ENCODE measurements at places on chromosomes 1 and 21.
A peak's percentile ranks its signal among the peaks of the same experiment; 100 is the strongest.

GRCh38 chr1:210293171-210293607 is 35.5 kb upstream of the HHAT start:
- no peak for DNase-seq

DNA sequence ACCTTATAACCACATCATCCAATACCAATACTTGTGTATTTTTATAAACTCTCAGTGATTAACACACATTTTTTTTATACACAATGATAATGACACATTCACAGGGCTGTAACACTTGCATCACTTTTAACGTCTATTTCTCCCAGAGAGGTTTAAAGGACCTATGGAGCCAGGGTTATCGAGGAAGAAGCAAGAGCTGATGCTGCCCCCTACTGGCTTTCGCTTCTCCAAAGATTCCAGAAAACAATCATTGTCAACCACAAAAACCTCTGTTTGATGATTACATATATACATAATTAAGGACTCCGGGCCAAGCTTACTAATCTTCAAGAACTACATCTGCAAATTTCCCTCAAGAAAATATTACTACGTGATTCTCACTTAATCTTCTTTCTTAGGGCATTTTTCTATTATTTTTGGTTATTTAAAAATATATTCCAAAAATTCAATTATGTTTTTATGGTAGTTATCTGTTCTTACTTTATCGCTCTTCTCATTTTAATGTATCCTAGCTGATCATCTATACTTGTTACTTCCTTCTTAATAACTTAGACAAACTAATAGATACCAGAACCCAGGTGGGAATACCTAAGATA is 214.5 kb downstream of the VAV3 start:
- DNase-seq, result peak; percentile 33

GRCh38 chr21:26469789-26470188 is 103.3 kb downstream of the CYYR1 start:
- no peak for DNase-seq

GRCh38 chr1:40064797-40065499 is 24.4 kb downstream of the CAP1 start:
- DNase-seq, result no peak

DNA sequence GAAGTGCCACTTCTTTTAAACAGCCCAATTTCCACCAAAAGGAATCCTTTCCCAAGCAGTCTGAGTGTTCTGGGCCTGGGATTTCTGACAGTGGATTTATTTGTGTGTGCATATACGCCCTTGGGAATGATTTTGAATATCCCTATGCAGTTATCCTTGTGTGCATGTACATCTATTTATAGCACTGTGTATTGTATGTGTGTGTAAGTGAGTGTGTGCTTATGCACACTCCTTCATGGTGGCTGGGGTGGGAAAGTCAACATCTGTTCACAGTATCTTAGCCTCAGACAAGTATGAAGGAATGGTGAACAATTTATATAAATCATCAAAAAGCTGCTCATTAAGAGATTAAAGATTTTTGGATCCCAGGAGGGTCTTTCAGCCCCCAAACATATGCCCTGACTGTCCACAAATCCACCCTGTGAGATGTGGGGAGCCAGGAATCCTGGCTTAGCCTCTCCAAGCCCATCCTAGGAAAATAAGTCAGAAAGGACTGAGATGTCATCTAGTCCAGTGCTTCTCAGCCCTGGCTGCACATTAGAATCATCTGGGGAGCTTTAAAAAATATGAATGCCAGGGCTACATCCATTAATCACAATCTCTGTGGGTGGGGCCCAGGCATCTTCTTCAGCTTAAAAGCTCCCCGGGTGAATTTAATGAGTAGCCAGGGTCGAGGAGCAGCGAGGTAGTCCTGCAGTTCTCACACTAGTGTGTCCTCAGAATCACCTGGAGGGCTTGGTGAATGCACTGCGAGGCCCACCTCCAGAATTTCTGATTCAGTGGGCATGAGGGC is 101.4 kb downstream of the PLXNA2 start:
- DNase-seq, result no peak

DNA sequence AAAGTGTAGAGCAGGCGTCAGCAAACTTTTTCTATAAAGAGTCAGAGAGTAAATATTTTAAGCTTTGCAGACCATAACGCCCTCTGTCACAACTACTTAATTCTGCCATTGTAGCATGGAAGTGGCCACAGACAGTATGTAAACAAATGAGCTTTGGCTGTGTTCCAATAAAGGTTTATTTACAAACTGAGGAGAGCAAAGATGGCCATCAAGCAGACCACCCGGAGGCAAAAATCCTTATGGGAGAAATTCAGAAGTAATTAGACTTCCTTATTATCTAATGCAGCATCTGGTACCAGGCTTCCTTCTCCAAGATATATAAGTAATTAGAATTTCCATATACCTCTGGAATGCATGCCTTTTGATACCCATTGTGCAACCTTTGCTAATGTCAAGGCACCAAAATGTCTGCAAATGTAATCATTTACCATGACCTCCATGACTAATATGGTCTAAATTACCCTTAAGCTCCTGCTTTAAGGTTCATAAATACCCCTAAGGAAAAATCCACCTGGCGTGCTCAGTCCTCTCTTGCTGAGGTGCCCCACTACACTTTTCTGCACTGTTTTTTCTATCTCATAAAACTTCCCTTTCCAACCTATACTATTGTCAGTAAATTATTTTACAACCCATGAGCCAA is 377.8 kb downstream of the MATN1 start:
- DNase-seq, result no peak

DNA sequence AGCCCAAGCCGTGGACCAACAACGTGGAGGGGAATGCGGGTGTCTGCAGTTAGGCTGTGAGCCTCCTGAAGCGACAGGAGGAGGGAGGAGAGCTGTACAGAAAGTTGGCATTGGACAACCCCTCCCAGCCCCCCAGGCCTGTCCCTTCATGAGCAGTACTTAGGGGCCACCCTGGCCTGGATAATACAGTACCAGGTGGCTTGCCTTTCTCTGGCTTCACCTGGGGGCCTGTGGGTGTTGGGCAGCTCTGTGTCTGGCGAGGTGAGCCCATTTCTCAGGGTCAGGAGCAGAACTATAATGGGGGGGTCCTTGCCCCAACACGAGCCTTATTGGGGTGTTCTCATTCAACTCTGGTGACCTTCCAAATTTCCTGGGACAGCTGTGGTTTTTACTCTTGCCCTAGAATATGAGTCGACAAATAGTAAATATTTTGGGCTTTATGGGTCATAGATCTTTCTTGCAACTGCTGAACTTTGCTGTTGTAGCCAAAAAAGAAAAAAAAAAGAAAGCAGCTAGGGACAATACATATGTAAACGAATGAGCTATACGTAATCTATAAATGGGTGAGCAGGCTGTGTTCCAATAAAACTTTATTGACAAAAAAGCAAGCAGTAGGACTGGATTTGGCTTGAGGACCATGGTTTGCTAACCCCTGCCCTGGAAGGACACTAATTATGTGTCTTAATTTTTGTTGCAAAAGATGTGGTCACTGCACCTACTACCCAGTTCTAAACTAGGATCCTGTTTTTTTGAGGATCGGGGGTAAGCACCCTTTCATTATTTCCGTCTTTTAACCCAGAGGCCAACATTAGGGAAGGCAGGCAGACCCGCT is 11.4 kb downstream of the COQ8A start:
- no peak for DNase-seq

GRCh38 chr1:236421022-236421421 is 26.9 kb downstream of the EDARADD start:
- no peak for DNase-seq

DNA sequence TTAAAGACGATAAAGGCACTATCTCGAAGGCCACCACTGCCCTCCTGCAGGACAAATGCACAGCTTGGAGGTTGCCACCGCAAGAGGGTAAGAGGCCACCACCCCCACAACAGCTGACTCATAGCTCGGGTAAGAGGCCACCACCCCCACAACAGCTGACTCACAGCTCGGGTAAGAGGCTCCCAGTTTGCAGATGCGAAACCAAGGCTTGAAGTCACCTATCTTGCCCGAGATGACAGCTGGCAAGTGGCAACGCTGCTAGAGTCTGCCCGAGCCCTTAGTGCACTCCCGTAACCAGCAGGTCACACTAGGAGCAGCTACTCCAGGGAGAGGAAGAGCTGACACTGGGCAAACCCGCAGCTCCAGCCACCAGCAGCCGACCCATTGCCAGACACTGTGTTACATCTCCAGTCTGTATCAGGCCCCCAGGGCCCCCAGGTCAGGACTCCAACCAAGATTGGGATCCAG is 17.1 kb upstream of the SPSB1 start:
- DNase-seq, result peak; percentile 84

GRCh38 chr1:111736548-111737215 is 2.5 kb downstream of the INKA2 start:
- peak; percentile 6 for DNase-seq

GRCh38 chr1:100736746-100737145 is 17.2 kb downstream of the VCAM1 start:
- DNase-seq, result no peak

- no peak for DNase-seq
Measured at GRCh38 chr1:36301220-36301619, 4.9 kb upstream of the SH3D21 start.

DNA sequence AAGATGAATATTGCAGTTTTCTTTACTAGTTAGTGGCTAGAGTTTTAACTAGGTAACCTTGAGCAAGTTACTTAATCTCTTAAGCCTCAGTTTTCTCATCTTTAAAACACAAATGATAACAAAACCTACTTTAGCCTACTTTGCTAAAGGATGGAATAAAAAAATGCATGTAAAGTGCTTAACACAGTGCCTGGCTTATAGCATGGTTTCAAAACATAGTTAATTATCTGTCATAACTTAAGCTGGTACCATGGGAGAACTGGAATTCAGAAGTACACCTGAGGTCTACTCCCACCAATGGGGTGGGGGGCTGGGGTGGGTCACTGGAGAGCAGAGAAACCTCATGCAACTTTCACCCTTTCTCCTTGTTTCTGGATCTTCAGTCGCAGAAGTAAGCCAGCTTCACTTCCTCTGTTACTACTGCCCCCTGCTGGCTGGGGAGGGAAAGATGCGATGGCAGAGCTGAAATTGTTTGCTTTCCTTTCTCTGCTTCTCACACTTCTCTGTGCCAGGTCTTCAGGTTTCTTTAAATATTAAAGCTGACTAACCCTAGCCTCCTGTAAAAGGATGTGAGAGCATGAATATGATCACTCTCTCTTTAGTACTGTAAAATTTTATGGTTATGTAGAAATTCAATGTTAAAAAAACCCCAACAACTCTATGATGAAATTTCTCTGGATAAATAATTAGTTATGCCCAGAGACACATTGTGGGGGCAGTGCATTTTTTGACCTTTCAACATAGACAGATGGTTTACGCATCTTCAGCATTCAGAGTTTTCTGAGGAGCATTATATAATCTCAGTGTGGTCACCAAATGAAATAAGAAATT is 324.2 kb downstream of the HLX start:
- peak; percentile 61 for DNase-seq

DNA sequence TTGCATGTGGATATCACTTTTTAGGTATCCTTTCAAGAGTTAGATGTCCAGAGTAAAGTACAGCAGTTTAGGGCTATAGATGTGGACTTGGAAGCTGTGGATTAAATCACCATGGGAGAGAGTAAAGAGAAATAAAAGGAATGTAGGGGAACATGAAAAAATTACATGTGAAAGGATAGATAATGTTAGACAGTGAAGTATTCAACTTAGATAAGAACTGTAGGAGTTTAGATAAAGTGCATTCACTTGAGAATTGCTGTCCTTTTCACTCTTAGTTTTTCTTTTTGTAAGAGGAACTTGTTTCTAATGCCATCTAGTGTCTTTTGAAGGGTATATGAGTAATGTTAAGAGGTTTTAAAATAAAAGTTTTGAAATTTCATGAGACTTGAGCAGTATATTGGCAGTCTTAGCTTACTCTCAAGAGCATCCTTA is 40.1 kb downstream of the MAST2 start:
- DNase-seq, result no peak

GRCh38 chr1:78649628-78650027 is at the start of gene IFI44:
Gene IFI44 (plus strand): TSS chr1:78649831. CDS start chr1:78650196, 365 bp downstream.
- DNase-seq, result peak; percentile 61

DNA sequence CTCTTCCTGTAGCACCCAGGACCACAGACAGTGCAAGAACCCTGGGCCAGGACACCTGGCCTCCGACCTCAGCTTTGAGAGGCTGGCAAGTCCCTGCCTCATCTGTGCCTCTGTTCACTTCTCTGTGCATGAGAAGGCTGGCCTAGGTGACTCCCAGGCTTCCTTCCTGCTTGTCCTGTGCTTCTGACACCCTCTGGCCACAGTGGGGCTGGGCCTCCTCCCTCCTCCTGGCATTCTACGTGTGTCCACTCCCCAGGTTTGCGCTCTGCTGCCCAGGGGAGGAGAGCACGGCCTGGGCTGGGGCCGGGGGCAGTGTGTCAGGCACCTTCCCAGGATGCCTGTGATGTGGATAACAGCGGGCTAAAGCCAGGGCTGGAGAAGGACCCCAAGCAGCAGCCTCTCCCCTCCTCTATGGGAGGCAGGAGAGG is 30.3 kb upstream of the PKP1 start:
- DNase-seq, result no peak

DNA sequence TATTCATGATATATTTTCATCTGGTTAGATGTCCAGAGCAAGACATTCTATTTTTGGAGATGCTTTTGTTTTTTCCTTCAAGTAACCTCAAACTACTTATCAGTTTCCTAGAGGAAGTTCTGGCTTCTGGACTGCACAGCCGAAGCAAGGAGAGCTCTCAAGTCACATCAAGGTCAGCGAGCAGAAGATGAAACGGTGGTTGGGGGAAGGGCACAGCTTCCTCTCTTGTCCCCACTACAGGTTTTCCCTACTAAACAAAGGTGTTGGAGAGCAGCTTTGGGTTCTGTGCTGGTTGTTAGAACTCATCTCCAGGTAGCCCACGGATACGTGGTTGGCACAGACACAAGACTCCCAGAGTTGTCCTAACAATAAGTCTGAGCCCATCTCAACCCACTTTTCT is 5.1 kb upstream of the PLEKHO1 start:
- no peak for DNase-seq

- no peak for DNase-seq
Measured at GRCh38 chr1:97791251-97791650, 129.6 kb downstream of the DPYD start.

DNA sequence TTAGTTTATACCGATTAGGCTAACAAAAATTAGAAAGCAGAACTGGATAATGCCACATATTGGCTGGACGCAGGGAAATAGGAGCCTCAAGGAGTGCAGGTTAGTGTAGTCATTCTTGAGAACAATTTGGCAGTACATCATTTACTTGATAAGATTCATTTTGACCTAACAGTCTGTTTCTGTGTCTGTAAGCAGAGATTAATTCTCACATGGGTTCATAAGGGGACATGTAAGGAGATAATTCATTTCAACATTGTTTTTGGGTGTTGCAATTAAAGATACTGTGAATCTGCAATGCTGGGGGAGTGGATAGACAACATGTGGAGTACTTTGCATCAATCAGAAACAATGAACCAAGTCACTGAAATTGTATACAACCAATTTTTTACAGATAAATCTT is 32.0 kb downstream of the AGO3 start:
- no peak for DNase-seq
